ENCODE measurements at places on chromosomes 1 and 21. TPM values are rescaled to one million over a fixed set of nuclear protein-coding genes. Genes with fewer than 3 reads are reported as not detected.

Gene FNDC5
- total RNA-seq: not detected

GRCh38 chr21:38986806-38987632, 181.3 kb downstream of the ETS2 start:
- H3K4me1 ChIP-seq: peaks cover 18% of the 10 kb centered on the region
- H3K27me3 ChIP-seq: peaks cover 54% of the 10 kb centered on the region
- H3K4me3 ChIP-seq: no peak overlapping the region
- DNase-seq: no peak
- H3K36me3 ChIP-seq: peaks cover 2% of the 10 kb centered on the region

- H3K27ac ChIP-seq: no peak overlapping the region
- no peaks in the 10 kb centered on the region for H3K4me1 ChIP-seq
- H3K36me3 ChIP-seq: no peaks in the 10 kb centered on the region
- no peak overlapping the region for H3K4me3 ChIP-seq
Measured at GRCh38 chr1:239538239-239538988, 152.0 kb downstream of the CHRM3 start.

- no peak overlapping the region for H3K27ac ChIP-seq
- H3K4me1 ChIP-seq: no peaks in the 10 kb centered on the region
- DNase-seq: no peak
- peaks cover 26% of the 10 kb centered on the region for H3K27me3 ChIP-seq
- H3K4me3 ChIP-seq: no peak overlapping the region
- no peaks in the 10 kb centered on the region for H3K36me3 ChIP-seq
Measured at GRCh38 chr1:157542676-157543075, 9.6 kb downstream of the FCRL5 start.

- peak overlapping the region; percentile 85 for H3K27ac ChIP-seq
- peaks cover 5% of the 10 kb centered on the region for H3K36me3 ChIP-seq
- no peak overlapping the region for H3K4me3 ChIP-seq
- peak; percentile 64 for DNase-seq
- peaks cover 21% of the 10 kb centered on the region for H3K4me1 ChIP-seq
- H3K27me3 ChIP-seq: no peaks in the 10 kb centered on the region
Measured at GRCh38 chr1:52658795-52659194, 25.8 kb downstream of the SHISAL2A start.

GRCh38 chr21:46145840-46146691, 9.3 kb downstream of the FTCD start:
- H3K4me3 ChIP-seq: no peak overlapping the region
- peaks cover 11% of the 10 kb centered on the region for H3K4me1 ChIP-seq
- H3K36me3 ChIP-seq: no peaks in the 10 kb centered on the region
- H3K27me3 ChIP-seq: no peaks in the 10 kb centered on the region

DNA sequence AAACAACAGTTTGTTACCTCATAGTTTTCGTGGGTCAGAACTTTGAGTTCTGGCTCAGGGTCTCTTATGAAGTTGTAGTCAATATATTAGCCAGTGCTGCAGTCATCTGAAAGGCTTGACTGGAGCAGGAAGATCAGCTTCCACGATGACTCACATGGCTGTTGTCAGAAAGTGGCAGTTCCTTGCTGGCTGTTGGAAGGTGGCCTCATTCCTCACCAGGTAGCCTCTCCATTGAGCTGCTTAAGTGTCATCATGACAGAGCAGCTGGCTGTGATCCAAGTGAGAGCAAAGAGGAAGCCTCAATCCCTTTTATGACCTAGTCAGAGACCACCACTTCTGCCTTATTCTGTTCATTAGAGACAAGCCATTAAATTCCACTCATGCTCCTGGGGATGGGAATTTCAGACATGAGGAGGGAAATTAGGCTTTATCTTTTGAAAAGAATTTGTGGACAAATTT, 5.6 kb downstream of the OSBPL9 start:
- no peaks in the 10 kb centered on the region for H3K27me3 ChIP-seq
- DNase-seq: peak; percentile 29
- H3K27ac ChIP-seq: no peak overlapping the region
- no peak overlapping the region for H3K4me3 ChIP-seq
- no peaks in the 10 kb centered on the region for H3K36me3 ChIP-seq

- no peak for DNase-seq
- H3K27ac ChIP-seq: no peak overlapping the region
- H3K4me3 ChIP-seq: no peak overlapping the region
Measured at GRCh38 chr1:209593747-209594146, 10.2 kb downstream of the CAMK1G start.

Gene NBPF12
- total RNA-seq: 7.8 TPM

Gene EXO1
- total RNA-seq: 44.3 TPM

Gene RXRG
- total RNA-seq: not detected

DNA sequence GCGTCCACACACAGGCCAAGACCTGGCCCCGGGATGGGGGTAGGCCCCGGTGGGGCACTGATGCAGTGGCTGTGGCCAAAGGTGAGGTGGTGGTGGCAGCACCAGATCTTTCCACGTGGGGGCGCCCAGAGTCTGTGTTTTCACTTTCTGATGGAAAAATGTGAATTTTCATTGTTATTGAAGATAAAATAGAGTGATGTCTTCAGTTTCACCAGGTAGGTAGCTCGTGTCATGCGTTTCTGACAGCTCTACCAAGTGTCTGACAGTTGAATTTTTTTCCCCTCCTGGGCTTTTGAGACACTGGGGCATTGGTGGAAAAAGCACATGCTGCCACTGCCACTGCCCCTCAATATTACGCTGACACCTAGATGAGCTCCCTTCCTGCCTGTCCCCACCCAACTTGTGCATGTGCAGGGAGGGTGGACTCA, 40.0 kb upstream of the MAGOH start:
- no peaks in the 10 kb centered on the region for H3K4me1 ChIP-seq
- no peak overlapping the region for H3K4me3 ChIP-seq
- H3K27ac ChIP-seq: no peak overlapping the region
- H3K36me3 ChIP-seq: peaks cover 32% of the 10 kb centered on the region

DNA sequence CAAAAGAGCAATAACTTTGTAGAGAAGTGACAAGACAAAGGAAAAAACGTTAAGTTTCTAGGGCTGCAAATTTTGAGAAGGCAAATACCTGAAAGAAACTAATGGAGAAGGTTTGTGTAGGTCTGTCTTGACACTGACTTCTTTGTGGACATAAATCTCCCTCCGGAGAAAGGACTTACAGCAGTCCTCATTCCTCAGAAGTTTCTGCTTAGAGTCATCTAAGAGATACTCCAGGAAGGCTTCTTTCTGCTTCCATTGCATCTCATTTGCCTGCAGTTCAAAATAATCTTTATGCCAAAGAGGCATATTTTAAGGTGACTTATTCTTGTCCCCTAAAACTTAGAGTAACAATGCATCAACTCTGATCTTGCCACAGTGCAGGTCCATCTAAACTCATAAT, 4.4 kb upstream of the C4BPB start:
- H3K27ac ChIP-seq: no peak overlapping the region
- H3K27me3 ChIP-seq: peaks cover 21% of the 10 kb centered on the region
- DNase-seq: no peak
- peaks cover 10% of the 10 kb centered on the region for H3K4me1 ChIP-seq
- no peaks in the 10 kb centered on the region for H3K36me3 ChIP-seq

GRCh38 chr1:203280061-203280460, 25.3 kb upstream of the BTG2 start:
- H3K4me3 ChIP-seq: no peak overlapping the region
- H3K4me1 ChIP-seq: peaks cover 48% of the 10 kb centered on the region
- no peak overlapping the region for H3K27ac ChIP-seq
- DNase-seq: no peak

- no peaks in the 10 kb centered on the region for H3K27me3 ChIP-seq
- no peak for DNase-seq
- H3K4me3 ChIP-seq: no peak overlapping the region
- peaks cover 11% of the 10 kb centered on the region for H3K4me1 ChIP-seq
Measured at GRCh38 chr1:17043676-17044075, 10.2 kb downstream of the SDHB start.

DNA sequence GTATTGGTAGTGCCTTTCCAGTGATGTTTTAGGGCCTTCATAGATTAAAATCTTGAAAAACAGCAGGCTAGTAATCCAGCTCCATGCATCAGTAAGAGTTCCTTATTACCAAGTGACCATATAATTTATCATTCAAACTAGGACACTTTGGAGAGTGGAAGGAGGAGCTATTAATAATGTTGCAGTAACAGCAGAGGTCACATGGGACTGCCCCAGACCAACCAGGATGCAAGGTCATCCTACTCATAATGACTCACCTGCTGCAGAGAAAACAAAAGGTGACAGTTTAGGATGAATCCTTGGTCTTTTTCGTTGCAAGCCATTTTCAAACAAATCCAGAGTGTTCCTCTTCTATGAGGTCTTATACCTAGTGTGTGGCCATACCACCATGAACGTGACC, 187.4 kb downstream of the NUF2 start:
- H3K27ac ChIP-seq: no peak overlapping the region
- H3K27me3 ChIP-seq: peaks cover 1% of the 10 kb centered on the region
- no peaks in the 10 kb centered on the region for H3K4me1 ChIP-seq
- no peak overlapping the region for H3K4me3 ChIP-seq
- H3K36me3 ChIP-seq: no peaks in the 10 kb centered on the region

- no peaks in the 10 kb centered on the region for H3K36me3 ChIP-seq
- peaks cover 27% of the 10 kb centered on the region for H3K27me3 ChIP-seq
- no peak overlapping the region for H3K4me3 ChIP-seq
- no peaks in the 10 kb centered on the region for H3K4me1 ChIP-seq
Measured at GRCh38 chr1:29372108-29372507, 135.8 kb downstream of the PTPRU start.

GRCh38 chr1:192555399-192555798, 20.2 kb upstream of the RGS1 start:
- no peak for DNase-seq
- H3K4me1 ChIP-seq: peaks cover 56% of the 10 kb centered on the region
- no peaks in the 10 kb centered on the region for H3K36me3 ChIP-seq
- H3K27ac ChIP-seq: no peak overlapping the region
- no peaks in the 10 kb centered on the region for H3K27me3 ChIP-seq

- no peaks in the 10 kb centered on the region for H3K36me3 ChIP-seq
- H3K4me1 ChIP-seq: no peaks in the 10 kb centered on the region
- peaks cover under 1% of the 10 kb centered on the region for H3K27me3 ChIP-seq
- H3K4me3 ChIP-seq: no peak overlapping the region
Measured at GRCh38 chr1:228423404-228424053, 6.9 kb upstream of the TRIM17 start.

DNA sequence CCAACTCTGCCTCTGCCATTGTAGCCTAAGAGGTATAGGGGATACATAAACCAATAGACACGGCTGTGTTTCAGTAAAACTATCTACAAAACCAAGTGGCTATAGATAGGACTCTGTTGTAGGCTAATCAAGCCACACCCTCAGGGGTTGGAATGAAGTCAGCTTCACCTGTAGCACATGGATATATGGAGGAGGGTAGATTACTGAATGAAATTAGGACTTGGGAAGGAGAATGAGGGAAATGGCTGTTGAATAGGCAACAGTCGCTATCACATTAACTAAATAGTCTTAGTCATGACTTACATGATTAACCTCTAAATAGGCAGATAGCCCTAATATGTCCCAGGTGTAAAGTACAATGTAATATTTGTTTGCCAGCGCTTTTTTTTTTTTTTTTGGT, 49.7 kb downstream of the DESI2 start:
- DNase-seq: no peak
- no peaks in the 10 kb centered on the region for H3K4me1 ChIP-seq
- H3K27me3 ChIP-seq: no peaks in the 10 kb centered on the region
- H3K4me3 ChIP-seq: no peak overlapping the region

Gene C1orf94
- not detected for total RNA-seq

DNA sequence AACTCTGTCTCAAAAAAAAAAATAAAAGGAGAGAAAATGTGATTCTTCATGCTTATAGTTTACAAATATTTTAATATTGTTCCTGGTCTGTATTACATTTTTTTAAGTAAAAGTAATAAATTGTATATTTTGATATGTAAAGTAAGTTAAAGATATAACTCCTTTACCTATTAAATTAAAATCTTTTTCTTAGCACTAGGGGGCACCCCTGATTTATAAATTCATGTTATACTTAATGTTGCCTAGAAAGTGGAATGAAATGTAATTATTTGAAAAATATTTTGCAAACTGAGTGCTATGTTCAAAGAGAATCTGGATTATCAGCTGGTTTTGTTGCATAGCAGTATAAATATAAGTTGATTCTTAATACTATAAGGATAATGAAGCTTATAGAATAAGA, 49.2 kb downstream of the RALGPS2 start:
- no peak overlapping the region for H3K4me3 ChIP-seq
- peaks cover 5% of the 10 kb centered on the region for H3K36me3 ChIP-seq
- no peak for DNase-seq
- H3K4me1 ChIP-seq: no peaks in the 10 kb centered on the region
- no peak overlapping the region for H3K27ac ChIP-seq
- H3K27me3 ChIP-seq: no peaks in the 10 kb centered on the region

- no peaks in the 10 kb centered on the region for H3K4me1 ChIP-seq
- no peak for DNase-seq
- no peak overlapping the region for H3K4me3 ChIP-seq
- no peak overlapping the region for H3K27ac ChIP-seq
- H3K27me3 ChIP-seq: peaks cover 2% of the 10 kb centered on the region
Measured at GRCh38 chr1:107533436-107533835, 392.6 kb downstream of the NTNG1 start.

DNA sequence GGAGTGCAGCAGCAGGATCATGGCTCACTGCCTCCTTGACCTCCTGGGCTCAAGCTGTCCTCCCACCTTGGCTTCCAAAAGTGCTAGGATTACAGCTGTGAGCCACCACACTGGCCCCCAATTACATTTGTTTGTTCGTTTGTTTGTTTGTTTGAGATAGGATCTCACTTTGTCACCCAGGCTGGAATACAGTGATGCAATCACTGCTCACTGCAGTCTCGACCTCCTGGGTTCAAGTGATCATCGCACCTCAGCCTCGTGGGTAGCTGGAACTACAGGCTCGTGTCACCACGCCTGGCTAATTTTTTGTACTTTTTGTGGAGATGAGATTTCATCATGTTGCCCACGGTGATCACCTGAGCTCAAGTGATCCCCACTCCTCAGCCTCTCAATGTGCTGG, 2.0 kb upstream of the VPS72 start:
- H3K4me1 ChIP-seq: peaks cover 25% of the 10 kb centered on the region
- H3K36me3 ChIP-seq: peaks cover 2% of the 10 kb centered on the region
- no peak overlapping the region for H3K4me3 ChIP-seq
- H3K27me3 ChIP-seq: no peaks in the 10 kb centered on the region
- no peak for DNase-seq

- no peaks in the 10 kb centered on the region for H3K36me3 ChIP-seq
- DNase-seq: no peak
- H3K27ac ChIP-seq: no peak overlapping the region
- H3K4me3 ChIP-seq: no peak overlapping the region
Measured at GRCh38 chr1:59696421-59697115, 118.2 kb upstream of the HOOK1 start.

Gene LRRC53
- total RNA-seq: not detected

Gene CRYBG2
- total RNA-seq: 1.6 TPM

DNA sequence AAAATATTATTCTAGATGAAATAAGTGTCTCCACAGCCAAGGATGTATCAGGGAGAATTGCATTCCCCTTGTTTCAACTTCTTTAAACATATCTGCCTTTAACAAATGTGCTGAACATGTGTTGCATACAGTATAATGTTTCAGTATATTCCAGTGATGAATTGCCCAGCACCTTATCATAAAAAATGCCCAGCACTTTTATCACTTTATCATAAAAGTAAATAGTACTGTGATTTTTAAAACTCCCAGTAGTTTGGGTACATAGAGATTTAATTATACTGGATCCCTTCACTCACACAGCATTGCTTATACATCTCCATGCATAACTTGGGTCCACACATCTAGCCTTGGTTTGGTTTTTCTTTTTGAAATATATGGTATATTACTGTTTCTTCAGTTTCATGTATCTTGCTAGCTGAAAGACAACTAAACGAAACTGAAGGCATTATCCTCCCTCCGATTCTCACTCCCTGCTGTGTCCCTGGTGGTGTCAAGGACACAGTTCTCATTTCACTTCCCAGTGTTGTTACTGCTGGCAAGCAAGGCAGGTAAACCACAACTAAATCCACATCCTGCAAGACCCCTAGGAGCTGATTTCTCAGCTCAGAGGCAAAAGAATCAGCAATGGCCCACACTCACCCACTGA, 118.2 kb upstream of the SLC44A3 start:
- H3K4me3 ChIP-seq: no peak overlapping the region
- no peak overlapping the region for H3K27ac ChIP-seq
- H3K4me1 ChIP-seq: no peaks in the 10 kb centered on the region
- H3K36me3 ChIP-seq: no peaks in the 10 kb centered on the region
- no peaks in the 10 kb centered on the region for H3K27me3 ChIP-seq
- no peak for DNase-seq
